Tibial artery (tissue), 4 donors: ENCODE measurements at places on chromosomes 13 and 19.

- no peak for DNase-seq
Observed at GRCh38 chr13:80504453-80504852, 163.5 kb upstream of the SPRY2 start.

GRCh38 chr13:67632590-67632989 lies 402.5 kb upstream of the PCDH9 start:
- DNase-seq, result no peak

GRCh38 chr13:103523858-103524257 lies 457.6 kb upstream of the SLC10A2 start:
- DNase-seq, result no peak

DNA sequence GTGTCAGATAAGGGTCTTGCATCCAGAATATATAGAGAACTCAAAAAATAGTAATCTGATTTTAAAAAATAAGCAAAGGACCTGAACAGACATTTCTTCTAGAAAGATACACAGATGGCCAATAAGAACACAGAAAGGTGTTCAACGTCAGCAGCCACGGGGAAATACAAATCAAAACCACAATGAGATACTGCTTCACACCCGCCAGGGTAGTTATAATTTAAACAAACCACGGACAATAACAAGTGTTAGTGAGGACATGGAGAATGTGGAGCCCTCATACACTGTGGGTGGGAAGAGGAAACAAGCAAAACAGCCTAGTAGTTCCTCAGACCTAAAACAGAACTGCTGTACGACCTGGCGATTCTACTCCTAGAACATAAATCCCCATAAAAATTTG lies 26.7 kb upstream of the NAPA start:
- DNase-seq, result no peak

DNA sequence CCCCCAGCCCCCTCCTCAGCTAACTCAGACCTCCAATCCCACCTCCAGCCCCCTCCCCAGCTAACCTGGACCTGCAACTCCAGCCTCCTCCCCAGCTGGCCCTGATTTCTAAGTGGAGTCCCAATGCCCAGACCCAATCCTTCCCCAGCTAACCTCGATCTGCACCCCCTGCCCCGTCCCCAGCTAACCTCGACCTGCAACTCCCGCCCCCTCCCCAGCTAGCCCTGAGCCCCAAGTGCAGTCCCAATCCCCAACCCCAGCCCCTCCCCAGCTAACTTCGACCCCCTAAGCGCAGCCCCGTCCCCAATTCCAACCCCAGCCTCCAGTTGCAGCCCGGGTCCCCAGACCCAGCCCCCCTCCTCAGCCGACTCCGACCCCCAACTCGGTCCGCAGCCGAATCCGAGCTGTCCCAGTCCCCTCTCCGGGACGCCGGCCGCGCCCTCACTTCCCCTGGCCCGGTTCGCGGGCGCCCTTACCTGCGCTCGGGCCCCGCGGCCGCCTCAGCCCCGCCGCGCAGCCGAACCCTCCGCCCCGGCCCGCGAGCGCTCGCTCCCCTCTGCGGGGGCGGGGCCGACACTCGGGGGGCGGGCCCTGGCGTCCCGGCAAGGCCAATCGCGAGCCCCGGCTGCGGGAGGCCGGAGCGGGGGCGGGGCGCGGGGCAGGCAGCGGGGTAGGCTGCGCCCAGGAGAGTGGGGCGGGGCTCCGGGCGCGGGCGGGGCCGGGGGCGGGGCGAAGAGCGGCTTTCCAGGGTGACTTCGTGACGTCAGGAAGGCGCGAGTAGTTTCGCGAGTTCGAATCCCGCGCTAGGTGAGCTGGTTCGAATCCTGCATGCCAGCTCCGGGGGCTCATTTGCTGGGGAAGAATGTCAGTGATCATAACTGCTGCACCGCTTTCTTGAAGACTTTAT lies at the start of gene GNG7:
GNG7 (minus strand) TSS at position 525 of the 907 bp plus-strand sequence. CDS start 182,006 bp downstream, outside the sequence.
- peak; percentile 88 for DNase-seq

DNA sequence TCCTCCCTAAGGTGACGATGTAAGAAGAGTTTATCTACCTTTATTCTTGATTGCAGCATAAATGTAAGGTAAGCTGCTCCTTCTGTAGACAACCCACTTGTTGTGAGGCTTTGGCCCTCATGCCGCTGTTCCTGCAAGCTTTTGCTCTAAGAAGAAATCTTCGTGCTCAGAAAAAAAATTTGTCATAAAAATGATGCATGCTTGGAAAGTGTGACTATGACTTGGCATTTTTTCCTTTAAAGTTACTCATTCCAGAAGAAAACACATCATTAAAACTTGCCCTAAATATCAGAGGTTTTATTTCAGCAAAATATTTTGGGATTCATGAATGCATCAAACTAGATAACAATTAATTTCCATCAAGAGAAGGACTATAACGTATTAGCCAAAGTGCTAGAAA lies 39.8 kb downstream of the KCTD12 start:
- DNase-seq, result no peak

GRCh38 chr19:19214892-19215291 lies 3.1 kb downstream of the NCAN start:
- DNase-seq, result no peak

DNA sequence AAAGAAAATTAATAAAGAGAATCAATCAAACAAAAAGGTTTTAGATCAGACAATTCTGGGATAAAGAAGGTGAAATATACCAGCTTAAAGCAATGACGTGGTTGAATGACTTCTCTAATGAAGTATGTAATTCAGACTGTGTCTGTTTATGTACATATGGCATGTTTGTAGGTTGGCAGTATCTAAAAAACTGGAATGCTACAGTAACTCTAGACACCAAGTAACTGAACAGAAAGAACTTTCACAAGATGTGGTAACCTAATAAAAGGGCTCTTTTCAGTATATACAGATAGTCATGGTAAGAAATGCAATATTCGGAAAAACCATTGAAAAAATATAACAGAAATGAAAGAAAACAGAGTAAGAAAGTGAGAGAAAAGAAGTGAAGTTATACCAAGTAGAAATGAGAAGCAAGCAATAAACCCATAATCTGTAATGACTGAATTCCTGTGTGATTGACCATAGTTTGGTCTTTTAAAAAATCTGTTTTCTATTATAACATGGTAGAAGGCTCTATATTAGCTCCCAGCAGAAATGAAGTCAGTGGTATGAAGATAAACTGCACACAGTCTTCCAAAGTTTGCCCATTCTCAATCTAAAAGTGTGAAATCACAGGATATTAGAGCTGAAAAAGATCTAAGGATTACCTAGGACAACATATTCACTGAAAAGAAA lies 31.4 kb downstream of the ELF1 start:
- DNase-seq, result no peak

- no peak for DNase-seq
Observed at GRCh38 chr13:52599848-52600603, 42.2 kb upstream of the HNRNPA1L2 start.

DNA sequence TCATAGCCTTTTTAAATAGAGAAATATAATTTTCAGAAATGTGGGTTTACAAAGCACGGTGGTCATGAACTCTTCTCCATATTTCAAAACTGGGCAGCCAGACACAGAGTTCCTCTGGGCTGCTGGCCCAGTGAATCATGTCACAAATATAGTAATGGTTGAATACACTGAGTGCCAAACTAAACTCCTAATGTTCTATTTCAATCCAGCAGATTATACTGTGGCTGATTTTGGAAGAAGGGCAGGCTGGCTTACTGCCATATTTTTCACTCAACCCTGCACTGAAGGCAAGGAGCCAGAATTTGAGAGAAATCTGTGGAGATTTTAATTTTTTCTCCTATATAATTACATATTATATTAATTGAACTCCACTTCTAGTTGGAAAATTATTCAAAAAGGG lies 17.0 kb upstream of the PRR20A start:
- DNase-seq, result peak; percentile 81

DNA sequence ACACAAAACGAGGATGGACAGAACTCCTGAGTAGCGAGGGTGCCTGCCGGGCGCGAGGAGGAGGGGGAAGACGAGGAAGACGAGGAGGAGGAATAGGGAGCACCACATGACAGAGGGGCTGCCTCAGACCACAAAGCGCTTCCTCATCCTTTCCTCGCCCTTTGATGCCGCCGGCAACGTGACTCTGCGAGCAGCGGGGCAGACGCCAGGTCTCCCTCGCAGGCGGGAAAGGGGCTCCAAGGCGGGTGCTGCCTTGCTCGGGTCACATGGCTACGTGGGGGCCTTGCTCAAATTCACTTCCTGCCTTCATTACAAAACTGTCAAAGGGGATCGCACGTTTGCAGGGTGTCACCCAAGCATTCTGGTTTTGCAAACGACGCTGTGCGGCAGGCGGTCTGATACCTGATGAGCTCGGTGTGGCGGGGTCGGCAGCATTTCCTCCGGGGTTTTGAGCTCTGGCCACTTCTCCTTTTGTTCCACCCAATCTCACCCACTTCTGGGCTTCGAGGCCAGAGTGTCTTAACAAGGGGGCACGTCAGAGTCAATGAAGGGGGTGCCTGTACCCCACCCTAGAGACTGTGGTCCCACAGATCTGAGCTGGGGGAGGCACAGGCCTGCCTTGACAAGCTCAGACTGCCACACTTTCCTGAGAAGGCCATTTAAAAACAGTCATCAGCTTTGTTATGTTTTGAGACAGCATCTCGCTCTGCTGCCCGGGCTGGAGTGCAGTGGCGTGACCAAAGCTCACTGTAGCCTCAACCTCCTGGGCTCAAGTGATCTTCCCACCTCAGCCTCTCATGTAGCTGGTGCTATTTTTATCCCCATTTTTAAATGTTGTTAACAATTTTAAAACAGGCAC lies 14.9 kb downstream of the MAP2K2 start:
- no peak for DNase-seq

DNA sequence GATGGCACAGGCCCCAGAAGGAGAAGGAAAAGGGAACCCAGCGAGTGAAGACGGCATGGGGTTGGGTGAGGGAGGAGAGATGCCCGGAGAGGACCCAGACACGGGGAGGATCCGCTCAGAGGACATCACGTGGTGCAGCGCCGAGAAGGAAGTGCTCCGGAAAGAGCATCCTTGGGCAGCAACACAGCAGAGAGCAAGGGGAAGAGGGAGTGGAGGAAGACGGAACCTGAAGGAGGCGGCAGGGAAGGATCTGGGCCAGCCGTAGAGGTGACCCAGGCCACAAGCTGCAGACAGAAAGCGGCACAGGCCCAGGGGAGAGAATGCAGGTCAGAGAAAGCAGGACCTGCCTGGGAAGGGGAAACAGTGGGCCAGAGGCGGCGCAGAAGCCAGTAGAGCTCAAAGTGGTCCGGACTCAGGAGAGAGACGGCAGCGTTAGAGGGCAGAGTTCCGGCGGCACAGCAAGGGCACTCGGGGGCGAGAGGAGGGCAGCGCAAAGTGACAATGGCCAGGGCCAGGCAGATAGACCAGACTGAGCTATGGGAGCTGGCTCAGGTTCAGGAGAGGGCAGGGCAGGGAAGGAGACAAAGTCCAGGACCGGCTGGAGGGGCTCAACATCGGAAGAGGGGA lies 1.1 kb downstream of the PPP1R12C start:
- DNase-seq, result peak; percentile 84

GRCh38 chr13:50711996-50712395 lies 131.5 kb downstream of the DLEU7 start:
- DNase-seq, result no peak

GRCh38 chr13:98761126-98761985 lies 8.9 kb upstream of the SLC15A1 start:
- DNase-seq, result no peak

DNA sequence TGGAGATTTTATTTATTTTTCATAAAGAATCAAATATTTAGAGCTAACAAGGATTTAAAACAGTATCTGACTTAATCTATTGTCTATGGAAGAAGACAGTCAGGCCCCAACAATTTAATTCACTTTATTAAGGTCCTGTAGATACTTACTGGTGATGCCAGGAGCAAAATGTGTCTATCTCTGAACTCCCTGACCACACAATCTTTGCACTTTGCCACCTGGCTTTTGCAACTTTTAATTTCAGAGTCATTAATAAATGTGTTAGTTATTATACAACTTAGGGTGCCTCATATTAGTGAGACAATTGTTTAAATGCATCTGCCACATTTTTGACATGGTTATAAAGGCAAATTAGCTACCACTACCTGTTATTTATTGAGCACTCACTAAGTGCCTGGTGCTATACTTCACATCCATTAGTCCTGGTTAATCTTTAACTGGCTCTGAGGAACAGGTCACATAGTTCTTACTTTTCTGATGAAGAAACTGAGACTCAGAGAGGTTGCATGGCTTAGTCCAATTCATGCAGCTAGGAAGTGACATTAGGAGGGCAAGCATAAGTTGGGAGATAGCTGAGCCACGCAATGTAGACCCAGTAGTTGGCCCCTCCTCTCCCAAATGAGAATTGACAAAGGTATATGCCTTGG lies 297.9 kb downstream of the DCT start:
- no peak for DNase-seq

DNA sequence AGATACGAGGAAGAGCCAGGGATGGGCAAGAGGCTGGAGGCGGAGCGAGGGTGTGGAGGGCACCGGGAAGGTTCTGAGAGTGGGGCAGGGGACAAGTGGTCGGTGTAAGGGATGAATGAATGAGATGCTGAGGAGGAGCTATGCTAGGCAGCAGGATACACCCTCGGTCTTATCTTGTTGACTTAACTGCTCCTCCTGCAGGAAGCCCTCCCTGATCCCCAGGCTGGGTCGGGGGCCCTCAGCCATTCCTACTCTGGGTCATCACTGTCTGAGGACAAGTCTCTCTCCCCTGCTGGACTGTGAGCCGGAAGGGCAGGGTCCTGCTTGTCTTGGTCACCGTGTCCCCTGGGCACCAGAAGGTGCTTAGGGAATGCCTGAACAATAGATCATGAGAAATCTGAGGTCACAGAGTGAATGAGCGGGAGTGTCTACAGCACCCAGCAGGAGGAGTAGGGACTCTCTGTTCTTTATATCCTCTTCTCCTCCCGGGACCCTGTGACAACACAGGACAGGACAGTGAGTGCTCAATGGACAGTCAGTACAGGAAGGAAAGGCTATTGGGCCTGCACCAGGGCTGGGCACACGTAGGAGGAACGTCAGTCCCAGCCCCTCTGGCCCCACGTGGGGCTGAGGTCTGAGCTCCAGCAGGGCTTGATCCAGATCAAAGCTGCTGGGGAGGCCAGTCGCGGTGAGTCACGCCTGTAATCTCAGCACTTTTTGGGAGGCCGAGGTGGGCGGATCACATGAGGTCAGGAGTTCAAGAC lies 6.5 kb downstream of the NKPD1 start:
- no peak for DNase-seq

GRCh38 chr19:17309965-17310461 lies 650 bp downstream of the DDA1 start:
- no peak for DNase-seq

DNA sequence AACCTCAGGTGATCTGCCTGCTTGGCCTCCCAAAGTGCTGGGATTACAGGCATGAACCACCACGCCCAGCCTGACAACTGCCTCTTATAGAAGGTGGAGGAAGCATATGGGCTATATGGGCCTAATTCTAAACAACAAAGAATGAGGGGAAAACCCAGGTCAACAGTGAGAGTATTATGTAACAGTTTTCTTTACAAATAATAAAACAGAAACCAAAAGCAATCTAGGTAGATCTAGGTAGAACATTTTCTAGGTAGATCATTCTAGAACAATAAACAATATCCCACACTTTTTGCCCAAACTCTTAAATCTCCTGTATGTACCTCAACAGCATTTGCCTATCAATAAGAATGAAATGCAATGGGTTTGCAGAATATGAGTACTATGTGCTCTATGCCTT lies 267.4 kb downstream of the ABCC4 start:
- DNase-seq, result no peak

GRCh38 chr19:46466536-46467196 lies 4.7 kb downstream of the PNMA8A start:
- DNase-seq, result peak; percentile 69

- peak; percentile 70 for DNase-seq
Observed at GRCh38 chr13:75481176-75482069, 546 bp downstream of the TBC1D4 start.
